NCI-H69 (cell line): ENCODE measurements at places on chromosomes 4 and X.

DNA sequence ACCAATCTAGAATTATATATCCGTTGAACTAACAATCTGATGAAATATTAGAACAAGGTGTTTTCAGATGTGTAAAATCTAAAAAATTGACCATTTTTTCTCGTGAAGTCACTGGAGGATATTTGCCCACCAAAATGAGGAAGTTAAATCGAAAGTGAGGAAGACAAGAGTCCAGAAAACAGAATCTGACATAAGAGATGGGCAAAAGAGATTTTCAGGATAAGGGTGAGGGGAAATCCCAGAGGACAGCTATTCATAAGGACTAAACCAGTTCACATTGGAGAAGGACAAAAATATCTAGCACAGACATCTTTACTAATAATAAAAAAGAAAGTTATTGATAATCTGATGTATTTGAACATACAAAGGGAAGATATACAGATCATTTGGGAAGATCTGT is 18.7 kb upstream of the ALG13 start:
- DNase-seq = no peak

DNA sequence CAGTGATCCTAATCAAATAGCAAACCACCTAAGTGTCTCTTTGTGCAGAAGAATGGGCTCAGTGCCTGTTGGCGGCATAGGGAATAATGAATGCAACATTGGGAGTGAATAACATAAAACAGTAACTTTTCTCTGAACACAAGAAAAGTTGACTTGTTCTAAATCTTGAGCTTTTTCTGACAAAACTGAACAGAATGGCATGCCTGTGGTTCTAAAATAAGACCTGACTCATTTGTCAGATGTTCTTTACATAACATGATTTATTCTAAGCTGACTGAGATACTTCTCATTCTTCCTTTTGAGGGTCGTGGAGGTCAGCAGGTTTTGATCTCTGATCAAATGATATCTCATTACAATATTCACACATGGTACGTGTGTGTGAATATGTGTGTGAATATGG is 165.4 kb upstream of the WDR1 start:
- DNase-seq = no peak

- no peak for DNase-seq
Observed at GRCh38 chr4:17164666-17165065, 266.2 kb upstream of the LDB2 start.

GRCh38 chr4:134756421-134756820 is 554.8 kb upstream of the PABPC4L start:
- DNase-seq = peak; percentile 13

DNA sequence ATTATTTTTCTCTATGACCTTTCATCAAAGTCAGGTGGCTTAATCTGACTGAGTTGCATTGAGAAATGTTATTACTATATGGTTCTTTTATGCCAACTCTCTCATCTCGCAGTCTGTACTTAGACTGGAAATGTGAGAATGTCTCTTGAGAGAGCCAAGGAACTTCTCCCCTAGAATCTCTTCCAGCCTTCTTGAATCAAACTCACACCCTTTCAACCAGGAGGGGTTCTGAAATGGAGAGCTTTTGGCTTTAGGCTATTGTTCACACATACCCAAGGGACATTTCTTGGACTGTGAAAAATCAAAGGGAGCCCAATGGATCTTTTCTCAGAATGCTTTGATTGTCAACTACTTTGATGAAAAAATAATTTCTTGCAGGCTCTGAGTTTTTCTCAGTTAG is 5.1 kb downstream of the PLP1 start:
- no peak for DNase-seq

- peak; percentile 61 for DNase-seq
Observed at GRCh38 chrX:150365051-150365989, 2.2 kb downstream of the MAMLD1 start.

GRCh38 chrX:68784816-68785215 is 44.0 kb upstream of the EFNB1 start:
- DNase-seq = peak; percentile 0

DNA sequence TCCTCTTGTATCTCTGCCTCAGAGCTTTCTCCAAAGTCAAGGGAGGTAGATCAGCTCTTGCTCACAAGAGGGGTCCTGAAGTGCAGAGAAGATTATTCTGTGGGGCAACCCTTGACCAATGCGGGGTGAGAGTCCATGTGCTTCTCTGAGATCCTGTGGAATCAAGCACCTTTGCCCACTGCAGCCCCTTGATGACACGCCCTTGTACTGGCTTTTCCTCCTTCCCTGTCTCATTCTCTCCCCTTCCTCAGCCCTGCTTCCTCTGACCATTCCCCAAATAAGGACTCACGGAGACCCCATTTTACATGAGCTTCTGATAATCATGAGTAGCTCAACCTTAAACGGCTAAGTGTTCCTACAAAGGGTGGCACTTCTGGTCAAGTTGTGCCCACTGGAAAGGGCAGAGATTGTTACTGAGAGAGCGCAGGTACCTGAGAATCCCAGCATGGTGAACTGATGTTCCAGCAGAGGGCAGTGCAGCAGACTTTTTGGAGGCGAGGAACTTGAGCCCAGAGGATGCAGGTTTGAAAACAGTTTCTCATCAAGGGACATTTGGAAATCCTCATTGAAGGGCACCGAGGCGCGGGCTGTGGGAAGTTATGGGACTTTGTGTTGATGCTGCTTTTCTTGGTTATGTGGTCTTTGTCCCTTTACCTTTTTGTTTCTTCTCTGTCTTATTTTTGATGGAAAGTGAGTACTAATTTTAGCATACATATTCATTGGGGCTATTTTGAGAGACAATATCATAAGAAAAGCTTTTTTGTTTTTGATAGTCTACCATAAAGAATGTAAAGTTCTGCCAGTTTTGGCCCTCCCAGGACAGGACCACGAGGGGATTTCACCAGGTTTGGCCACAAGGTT is 201.3 kb downstream of the RBM46 start:
- DNase-seq = peak; percentile 28

DNA sequence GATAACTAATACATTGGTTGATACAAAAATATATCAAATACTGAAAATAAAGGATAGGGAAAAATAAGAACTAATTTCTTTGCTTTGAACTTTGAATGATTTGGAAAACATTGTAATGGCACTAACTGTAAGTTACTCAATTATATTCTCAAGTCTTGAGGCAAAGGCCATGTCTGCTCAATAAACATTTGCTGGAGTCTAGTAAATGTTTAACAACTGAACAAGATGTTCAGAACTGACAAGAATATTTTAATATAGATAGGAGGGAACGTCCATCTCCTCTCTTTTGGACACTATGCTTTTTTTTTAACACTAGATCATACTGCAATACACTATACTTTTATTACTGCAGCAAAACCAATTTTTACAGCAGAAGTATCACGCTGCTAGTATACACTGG is 76.2 kb downstream of the PRSS12 start:
- no peak for DNase-seq

DNA sequence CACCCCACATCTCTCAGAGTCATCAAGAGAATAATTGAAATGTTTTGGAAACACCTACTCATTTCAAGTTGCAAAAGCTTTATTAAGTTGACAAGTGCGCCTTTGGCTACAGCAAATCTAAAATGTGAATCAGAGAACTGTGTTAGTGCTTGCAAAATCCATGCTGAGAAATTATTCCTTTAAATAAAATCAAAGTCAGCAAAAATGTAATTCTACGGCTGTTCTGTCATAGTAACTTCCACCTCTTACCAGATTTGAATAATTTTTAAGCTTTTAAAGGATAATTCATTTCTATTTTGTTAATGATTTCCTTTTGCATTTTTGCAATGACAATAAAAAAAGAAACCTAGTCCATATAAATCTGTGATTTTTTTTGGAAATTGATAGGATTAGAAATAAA is 1779.1 kb downstream of the STIM2 start:
- no peak for DNase-seq
